Amniotic stem cell (primary cell): ENCODE measurements at places on chromosomes 6 and 20.

DNA sequence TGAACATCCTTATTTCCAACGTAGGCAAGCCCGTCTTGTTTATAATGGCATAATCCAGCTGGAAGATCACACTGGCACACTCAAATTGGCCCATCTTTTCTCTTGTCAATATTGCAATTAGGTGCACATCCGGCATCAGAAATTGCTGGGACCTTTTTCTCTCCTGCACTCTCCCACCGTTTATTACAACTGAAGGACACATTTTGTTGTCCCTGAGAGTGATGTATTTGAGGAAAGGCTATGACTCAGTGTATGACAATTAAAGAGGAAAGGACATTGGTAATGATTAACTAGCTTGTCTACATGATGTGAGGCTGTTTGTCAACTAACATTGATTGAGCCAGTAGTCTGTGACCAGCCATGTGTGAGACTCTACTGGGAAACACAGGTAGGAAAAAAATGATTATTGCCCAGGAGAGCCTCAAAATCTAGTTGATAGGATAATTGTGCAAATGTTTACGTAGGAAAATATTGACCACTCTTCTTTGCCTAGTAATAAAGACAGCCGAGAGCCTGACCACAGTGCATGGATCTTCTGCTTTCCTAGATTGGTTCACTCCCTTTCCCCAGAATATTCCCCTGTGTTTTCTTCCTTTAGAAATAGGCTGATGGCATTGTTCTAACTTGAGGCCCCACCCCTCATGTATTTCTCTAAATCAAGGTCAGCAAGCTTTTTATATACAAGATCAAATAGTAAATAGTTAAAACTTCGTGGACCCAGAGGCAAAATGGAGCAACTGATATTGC, 230.0 kb upstream of the BTBD3 start:
- no peak for DNase-seq

GRCh38 chr20:47785311-47785853, at the start of gene SULF2:
Gene SULF2, minus strand, starts transcription at chr20:47785481. Its CDS starts 28,118 bp downstream, at chr20:47757363.
- DNase-seq, result no peak

DNA sequence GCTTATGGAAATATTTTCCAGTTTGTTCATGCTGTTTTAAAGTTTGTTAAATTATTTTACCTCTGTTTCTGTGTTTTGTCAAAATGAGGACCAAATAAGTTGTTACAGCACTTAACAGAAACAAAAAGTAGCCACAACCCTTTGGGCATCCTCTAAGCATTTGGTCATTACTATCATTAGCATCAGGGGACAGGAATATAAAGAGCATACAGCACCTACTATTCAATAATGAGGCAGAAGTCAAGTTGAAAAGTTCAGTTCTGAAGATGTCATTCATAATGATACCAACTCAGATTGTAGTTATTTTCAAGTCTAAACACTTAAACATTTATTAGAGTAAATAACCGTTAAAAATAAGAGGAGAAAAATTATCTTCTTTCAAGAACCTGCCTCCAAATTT, 862.3 kb upstream of the FLRT3 start:
- DNase-seq, result no peak

DNA sequence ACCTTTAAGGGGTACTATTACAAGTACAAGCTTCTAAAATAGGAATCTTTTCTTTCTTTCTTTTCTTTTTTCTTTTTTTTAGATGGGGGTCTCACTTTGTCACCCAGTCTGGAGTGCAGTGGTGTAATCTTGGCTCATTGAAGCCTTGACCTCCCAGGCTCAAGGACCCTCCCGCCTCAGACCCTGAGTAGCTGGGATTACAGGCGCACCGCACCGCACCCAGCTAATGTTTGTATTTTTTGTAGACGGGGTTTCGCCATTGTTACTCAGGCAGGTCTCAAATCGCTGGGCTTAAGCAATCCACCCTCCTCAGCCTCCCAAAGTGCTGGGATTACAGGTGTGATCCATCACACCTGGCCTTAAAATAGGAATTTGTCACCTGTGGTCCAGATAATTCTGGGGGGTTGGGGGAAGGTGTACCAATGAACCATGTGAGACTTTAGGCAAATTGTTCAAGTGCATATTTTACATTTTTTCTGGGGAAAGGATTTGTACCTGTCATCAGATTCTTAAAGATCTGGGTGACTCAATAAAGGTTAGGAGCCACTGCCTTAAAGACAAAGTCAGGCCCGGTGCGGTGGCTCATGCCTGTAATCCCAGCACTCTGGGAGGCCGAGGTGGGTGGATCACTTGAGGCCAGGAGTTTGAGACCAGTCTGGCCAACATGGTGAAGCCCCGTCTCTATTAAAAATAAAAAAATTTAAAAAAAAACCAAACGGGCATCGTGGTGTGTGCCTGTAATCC, 19.7 kb upstream of the SYNJ2 start:
- no peak for DNase-seq

GRCh38 chr6:147204060-147204785, at the start of gene STXBP5:
Gene STXBP5, plus strand, starts transcription at chr6:147204417. Its CDS starts 116 bp downstream, at chr6:147204533.
- no peak for DNase-seq

GRCh38 chr20:4956200-4956810, 45.0 kb downstream of the SLC23A2 start:
- peak; percentile 27 for DNase-seq

GRCh38 chr6:47631797-47632196, 66.6 kb upstream of the ADGRF4 start:
- DNase-seq, result no peak

DNA sequence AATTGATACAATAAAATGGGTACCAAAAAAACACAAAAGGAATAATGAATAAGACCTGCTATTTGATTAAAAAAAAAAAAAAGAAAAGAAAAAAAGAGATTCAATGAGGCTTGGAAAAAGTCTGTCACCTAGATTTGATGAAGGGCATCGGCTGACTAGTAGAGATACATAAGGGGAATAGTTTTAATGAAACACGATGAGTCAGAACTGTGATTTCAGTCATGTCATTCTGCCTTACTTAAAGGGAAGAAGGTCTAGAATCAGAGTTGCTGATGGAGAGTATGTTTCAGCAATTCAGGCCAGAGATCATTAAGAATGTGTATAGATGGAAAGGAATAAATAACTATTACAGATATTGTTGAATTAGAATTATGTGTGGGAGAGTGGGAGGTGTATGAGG, 565.9 kb upstream of the RNF217 start:
- no peak for DNase-seq

DNA sequence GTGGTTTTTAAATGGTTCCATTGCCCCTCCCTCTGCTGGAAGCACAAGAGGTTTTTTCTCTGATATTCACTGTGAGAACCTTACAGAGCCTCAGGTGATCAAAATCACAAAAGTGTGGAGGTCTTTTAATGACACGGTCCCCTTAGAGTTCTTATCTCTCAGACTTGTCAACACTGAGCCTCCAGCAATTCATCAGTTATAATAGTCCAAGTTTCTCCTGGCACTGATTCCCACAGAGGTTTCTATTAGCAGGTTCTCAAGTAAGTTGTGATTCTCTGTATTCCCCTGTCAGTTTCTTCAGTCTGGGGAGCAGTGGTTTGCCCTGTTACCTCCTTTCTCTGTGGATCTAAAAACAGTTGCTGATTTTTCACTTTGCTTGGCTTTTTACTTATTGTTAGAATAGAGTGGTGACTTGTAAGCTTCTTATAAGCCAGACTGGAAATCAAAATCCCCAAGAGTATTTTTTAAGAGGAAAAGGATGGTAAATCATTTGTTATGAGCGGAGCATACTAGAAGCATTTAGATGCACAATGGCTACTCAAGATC, 157.4 kb upstream of the BMP5 start:
- no peak for DNase-seq

GRCh38 chr6:86825436-86825835, 111.9 kb upstream of the HTR1E start:
- DNase-seq, result no peak

- no peak for DNase-seq
Observed at GRCh38 chr20:25039697-25040437, 18.1 kb downstream of the ACSS1 start.

DNA sequence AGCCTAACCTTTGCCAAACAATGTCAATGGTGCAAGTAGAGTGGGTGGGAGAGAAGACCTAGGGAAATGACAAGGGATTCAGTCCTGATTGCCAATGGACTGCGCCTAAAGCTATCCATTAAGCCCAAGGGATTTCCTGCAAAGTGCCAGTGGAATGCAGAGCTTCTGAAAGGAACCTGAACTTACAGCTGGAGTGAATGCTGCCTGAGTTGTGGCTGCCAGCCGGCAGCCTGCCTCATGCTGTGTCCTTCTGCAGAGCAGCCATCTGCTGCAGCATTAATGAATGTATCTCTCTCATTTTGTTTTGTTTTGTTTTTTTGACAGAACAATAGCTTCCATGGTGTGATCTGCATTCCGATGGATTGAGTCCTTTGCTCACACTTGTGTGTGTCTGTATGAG, 44.7 kb downstream of the SLC35F1 start:
- no peak for DNase-seq

- no peak for DNase-seq
Observed at GRCh38 chr6:104969785-104970581, 13.1 kb downstream of the LIN28B start.

GRCh38 chr6:108895571-108895970, 47.3 kb downstream of the ARMC2 start:
- DNase-seq, result no peak

GRCh38 chr6:42301986-42302385, 84.3 kb upstream of the MRPS10 start:
- DNase-seq, result no peak

- no peak for DNase-seq
Observed at GRCh38 chr20:58150772-58151171, 77.7 kb downstream of the ANKRD60 start.

DNA sequence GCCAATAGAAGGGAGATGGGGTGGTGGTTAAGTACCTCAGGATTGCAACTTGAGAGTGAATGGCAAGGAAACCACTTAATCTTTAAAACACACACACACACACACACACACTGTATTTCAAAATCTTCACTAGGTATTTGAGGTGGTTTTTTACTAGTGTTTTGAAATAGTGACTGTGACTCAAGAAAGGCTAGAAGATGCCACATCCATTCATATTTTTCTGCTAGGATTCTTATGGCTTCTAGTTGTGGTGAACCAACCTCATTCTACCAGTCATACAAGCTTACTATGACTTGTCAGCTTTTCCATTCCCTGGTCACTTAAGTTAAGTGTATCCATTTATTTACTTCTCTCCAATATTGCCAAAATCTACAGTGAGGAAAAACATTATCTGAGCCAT, 519.4 kb upstream of the JAG1 start:
- DNase-seq, result no peak

- no peak for DNase-seq
Observed at GRCh38 chr20:608970-609369, 1.1 kb downstream of the TCF15 start.

GRCh38 chr6:156660389-156660788, 116.8 kb upstream of the ARID1B start:
- no peak for DNase-seq

DNA sequence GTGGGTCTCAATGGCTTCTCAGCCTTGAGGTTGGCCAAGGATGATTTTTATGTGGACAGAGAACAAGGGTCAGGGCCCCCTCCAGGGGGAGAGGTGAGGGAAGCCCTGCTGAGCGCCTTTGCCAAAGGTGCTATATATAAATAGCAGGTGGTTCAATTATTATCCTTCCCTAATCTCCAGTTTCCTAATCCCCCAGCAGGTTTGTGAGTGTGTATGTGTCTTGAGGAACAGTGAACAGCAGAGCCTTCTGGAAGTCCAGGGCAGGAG, 3.2 kb upstream of the SIRPA start:
- no peak for DNase-seq

- DNase-seq, result no peak
Observed at GRCh38 chr6:52839124-52840055, 1.2 kb downstream of the GSTA5 start.

- no peak for DNase-seq
Observed at GRCh38 chr6:43181942-43182860, at the start of gene CUL9. Gene CUL9, plus strand, starts transcription at chr6:43182196. Its CDS starts 2,115 bp downstream, at chr6:43184311.

- DNase-seq, result no peak
Observed at GRCh38 chr6:168456907-168457652, 16.1 kb downstream of the SMOC2 start.

- no peak for DNase-seq
Observed at GRCh38 chr6:153121311-153121710, 9.8 kb downstream of the RGS17 start.

DNA sequence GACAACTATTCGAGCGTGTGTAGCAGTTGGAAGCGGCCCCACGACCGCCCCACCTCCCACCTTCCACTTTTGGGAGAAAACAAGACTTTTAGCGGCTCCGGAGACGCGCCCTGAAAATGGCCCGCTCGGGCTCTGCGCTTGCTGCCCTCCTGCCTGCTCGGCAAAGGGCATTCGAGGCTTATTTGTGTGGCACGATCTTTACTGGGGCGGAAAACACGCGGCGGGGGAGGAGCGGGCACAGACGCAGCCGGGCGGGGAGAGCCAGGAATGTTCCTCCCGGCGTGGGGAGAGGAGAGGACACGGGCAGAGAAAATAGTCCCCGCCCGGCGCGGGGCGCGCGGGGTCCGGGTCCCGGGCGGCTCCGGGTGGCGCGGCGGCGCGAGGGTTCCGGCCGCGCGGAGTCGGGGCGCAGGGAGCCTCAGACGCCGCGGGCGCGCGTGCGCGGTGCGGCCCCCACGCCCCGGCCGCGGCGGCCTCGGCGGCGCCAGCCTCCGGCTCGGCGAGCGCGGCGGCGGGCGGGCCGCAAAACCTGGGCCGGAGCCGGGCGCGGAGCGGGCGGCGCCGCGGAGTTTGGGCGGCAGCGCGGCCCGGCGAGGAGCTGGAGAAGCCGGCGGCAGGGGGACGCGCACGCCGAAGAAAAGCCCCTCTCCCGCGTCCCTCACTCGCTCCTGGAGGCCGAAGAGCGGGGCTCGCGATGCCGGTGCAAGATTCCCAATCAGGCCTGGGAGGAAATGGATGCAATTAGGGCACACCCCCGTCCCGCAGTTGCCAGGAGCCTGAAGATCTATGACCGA, 90.0 kb upstream of the ARID1B start:
- peak; percentile 75 for DNase-seq

GRCh38 chr6:128630213-128630612, 109.8 kb upstream of the PTPRK start:
- DNase-seq, result no peak

- DNase-seq, result no peak
Observed at GRCh38 chr20:45115829-45116228, 855 bp upstream of the WFDC5 start.

GRCh38 chr6:46170357-46171289, at the start of gene ENPP5:
Gene ENPP5, minus strand, starts transcription at chr6:46170980. Its CDS starts 2,718 bp downstream, at chr6:46168262.
- DNase-seq, result no peak

DNA sequence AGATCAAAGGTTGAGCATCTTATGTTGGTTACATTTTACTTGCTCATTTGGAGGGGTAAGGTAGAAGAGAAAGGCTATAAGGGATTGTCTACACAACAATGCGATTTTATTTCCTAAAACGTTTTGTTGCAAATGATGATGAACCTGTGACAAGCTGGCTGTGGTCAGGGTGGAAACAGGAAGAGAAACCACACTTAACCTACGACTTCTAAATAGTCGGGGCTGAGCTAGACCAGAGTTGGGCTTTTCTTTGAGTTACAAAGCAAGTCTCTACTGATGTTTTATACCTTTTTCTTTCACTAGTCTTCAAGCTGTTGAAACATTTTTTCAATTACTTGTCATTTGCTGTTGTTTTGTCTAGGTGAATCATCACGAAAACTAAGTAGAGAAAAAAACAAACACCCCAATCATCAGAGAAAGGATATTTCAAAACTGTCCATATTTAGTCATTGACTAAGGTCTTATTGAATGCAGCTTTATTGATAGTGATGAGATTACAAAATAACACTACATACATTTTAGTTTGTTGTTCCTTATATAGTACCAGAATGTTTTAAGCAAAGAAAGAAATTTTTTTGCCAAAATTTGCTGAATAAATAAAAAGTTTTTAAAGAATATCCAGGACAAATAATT, 18.0 kb downstream of the KLHL31 start:
- DNase-seq, result no peak
